Left hindlimb (tissue), 1 donor: ENCODE measurements at places on chromosomes 7 and 10.
A peak's percentile ranks its signal among the peaks of the same experiment; 100 is the strongest.

DNA sequence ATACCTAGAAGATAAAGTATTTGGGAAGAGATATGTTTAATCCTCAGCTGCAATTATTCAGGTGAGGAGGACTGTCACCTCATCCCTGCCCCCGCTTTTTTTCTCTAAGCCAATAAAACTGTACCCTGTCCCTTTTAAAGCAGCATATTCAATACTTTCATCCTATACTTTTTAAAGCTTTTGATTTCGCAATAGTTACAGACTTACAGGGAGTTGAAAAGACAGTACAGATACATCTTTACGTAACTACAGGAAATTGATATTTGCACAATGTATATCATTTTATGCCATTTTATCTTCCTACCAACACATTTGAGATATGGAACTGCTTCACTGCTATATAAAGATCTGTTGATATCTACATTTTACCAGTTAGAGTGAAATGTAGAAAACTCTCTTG, 47.6 kb downstream of the STK17A start:
- no peak for DNase-seq

DNA sequence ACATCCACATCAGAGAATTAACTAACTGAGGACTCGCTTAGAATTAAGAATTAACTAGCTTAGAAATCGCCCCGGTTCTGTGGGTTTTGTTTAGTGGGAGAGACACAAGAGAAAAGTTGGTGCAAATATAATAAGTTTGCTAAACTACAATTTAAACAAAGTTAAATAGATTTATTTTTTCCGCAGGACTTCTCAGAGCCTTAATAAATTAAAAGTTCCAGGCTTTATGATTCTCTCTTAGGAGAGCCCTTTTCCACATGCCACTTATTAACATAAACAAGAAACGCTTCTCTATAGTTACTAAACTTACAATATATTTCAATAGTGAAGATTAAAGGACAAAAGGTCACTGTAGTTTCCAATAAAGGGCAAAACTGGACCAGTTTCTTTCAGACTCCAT, 100.0 kb downstream of the SLC25A13 start:
- no peak for DNase-seq

GRCh38 chr10:64408391-64409183, 887.4 kb downstream of the REEP3 start:
- no peak for DNase-seq

DNA sequence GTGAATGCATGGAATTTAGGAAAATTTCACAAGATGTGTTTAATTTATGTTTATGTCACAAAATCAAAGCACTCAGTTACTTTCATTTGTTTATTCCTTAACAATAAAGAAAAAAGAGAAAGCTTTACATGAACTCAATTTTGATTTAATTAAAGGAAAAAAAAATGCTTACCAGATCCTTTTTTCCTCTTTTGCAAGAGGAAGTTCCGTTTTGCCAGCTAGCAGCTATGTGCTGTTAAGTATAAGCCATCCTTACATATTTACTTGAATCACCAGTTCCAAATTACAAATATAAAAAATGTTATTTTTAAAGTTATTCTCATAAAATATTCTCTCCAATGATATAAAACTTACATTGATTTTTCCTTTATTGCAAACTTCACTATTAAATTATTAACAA, 12.7 kb downstream of the MRC1 start:
- no peak for DNase-seq

DNA sequence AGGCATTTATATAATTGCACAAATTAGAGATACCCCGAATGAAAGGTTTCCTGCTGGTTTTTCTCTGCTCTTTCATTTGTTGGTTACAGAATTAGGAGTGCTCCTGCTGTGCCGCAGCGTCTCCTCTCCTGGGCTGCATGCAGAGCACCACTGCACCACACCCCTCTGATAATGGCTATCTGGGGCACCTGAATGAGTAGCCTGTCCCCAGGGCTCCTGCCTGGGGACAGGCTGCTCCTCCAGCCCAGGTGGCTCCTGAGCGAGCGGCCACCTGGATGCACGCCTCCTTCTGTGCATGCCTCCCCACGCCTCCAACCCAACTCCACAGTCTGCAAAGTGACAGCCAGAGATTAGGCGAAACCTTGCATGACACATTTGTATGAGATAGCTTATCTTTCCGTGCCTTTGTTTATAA, 242.6 kb upstream of the FZD8 start:
- DNase-seq, result no peak

DNA sequence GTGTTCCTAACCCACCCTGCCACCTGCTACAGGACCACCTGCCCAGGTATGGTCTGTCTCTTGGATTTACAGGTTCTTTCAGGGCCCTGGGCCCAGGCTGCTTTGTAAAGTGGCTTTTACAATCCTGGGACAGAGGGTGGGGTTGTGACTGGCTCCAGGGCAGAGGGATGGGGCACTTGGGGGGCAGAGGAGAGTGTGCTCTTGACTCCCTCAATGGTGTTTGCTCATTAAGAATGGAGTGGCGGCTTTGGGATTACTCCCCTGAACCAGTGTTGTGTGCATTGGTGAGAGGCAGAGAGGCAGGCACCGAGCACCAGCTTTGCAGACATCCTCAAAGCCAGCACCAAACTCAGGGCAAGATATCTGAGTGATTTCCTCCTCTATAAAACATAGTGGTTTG, 43.5 kb downstream of the VWA2 start:
- DNase-seq, result no peak

DNA sequence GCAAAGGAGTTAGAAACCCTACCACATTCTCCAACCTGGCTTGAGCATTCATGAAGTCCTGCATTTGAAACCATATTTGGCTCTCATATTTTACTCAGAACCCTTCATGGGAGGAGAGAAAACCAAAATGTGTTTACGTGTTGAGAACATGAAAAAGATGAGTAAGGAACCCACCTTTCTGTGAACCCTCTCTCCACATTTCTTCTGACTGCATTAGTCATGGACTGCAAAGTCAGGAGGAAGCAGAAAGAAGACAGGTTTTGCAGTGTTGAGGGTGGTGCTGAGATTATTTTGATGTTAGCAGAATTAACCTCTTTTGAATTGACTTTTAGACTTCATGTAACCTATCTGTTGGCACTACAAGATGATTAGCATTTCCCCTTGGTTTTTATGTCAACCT, 4.9 kb downstream of the IFIT1B start:
- no peak for DNase-seq

- no peak for DNase-seq
These were observed 290.2 kb downstream of the C7orf25 start for GRCh38 chr7:42621543-42622219.

DNA sequence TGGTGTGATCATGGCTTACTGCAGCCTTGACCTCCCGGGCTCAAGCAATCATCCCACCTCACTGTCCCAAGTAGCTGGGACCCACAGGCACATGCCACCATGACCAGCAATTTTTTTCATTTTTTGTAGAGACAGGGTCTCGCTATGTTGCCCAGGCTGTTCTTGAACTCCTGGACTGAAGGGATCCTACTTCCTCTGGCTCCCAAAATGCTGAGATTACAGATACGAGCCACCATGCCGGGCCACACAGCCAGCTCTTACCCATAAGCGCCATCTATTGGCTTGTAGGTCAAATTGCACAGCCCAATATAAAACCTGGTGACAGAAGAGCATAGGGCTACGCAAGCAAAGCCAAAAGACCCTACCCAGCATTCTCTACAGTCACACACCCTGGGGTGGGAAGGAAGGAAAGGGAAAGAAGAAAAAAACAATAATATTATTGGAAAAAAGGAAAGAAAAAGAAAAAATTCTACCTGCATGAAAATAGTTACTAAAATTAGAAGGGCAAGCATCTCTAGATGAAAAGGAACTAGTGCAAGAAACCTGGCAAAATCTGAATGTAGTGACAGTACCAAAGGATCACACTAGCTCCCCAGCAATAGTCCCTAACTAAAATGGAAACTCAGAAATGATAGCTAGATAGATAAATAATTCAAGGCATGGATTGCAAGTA, 29.4 kb upstream of the AMPH start:
- DNase-seq, result no peak

- peak; percentile 54 for DNase-seq
These were observed 402.4 kb downstream of the HGF start for GRCh38 chr7:81367326-81367931.

- no peak for DNase-seq
These were observed 36.3 kb upstream of the GOLGA7B start for GRCh38 chr10:97813311-97813710.

GRCh38 chr10:128854963-128855362, 612.1 kb upstream of the MGMT start:
- DNase-seq, result peak; percentile 94

DNA sequence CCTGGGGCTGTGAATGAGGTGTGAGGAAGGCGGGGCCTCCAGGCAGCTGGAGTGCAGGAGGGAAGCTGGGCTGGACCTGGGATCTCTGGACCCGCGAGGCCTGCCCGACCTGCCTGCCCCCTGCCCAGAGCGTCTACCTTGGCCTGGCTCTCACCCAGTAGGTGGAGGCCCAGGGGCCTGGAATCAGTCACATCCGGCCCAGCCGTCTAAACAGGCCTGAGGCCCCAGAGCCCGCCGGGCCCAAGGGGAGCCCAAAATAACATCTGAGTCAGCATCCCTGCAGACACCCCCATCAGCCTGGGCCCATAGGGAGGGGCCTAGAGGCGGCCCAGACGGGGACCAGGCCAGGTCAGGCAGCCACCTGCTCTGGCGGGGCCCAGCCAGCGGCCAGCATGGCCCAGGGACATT, 15.1 kb upstream of the ELN start:
- no peak for DNase-seq

- no peak for DNase-seq
These were observed 10.7 kb downstream of the CALD1 start for GRCh38 chr7:134789967-134790685.

GRCh38 chr7:117323851-117324711, 1.2 kb upstream of the WNT2 start:
- DNase-seq, result peak; percentile 78

GRCh38 chr7:101519324-101520023, 109.6 kb downstream of the MYL10 start:
- no peak for DNase-seq

GRCh38 chr7:70699271-70699670, 432.7 kb upstream of the GALNT17 start:
- DNase-seq, result no peak

- DNase-seq, result no peak
These were observed 101.2 kb upstream of the TRIM24 start for GRCh38 chr7:138358850-138359341.

DNA sequence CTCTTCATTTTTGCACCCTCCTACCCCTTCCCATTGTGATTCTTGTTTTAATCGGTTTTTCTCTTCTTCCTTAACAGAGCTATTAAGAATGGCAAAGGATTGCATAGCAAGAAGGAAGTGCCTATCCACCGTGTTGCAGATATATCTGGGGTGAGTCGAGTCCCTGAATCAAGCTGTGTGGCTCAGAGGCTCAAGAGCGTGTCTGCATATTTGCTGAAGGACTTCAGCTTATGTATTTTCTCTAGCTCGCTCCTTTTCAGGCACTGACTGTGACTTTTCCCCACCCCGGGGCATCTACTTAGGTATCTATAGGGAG, 126.6 kb downstream of the LRRC4 start:
- DNase-seq, result no peak

DNA sequence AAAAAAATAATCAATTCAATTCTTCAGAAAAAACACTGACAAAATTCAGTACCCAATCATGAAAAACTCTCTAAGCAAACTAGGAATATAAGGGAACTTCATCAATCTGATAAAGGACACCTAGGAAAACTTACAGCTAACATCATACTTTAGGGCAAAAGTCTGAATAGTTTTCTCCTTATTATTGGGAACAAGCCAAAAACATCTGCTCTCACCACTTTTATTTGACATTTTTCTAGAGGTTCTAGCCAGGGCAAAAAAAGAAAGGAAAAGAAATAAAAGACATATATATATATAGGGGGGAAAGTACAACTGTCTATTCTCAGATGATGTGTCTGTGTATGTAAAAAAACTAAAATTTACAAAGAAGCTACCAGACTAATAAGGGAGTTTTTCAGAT, 19.0 kb downstream of the CDK6 start:
- DNase-seq, result no peak

DNA sequence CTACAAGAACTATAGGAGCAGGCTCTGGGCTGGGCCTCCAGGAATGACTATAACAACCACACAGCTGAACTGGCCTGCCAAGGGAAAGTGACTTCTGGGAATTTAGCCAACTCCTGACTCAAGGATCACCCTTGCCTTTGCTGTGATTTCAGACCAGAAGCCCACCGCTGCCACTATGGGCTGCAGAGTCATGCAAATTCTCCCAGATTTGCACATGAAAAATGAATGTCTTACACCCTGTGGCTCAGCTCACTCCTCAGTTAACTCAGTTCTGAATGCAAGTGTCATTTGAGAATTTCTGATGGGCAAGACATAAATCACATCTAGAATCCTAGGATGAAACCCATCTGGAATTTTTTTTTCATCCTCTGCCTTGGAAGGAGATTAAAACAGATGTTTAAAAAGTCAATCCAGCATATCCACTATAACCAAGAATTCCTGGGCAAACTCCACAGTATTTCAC, 186.5 kb upstream of the BET1 start:
- peak; percentile 80 for DNase-seq

DNA sequence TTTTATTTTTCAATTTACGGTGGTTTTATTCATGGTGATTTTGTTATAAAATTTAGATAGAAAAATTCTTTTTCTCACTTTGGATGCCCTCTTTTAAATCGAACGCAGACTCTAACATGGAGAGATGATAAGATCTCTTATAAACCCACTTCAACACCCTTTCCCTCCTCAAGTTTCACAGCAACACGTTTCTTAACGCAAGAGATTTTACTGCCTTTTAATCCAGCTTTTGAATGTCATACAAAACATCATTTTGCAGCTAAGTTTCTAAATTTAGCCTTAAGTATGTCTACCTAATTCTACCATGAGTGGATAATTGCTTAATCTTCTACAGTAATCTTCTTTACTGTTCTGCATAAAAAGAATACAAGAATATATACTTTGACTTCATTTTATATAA, 70.0 kb downstream of the SEMA3C start:
- DNase-seq, result no peak

GRCh38 chr7:14505906-14506305, 396.6 kb downstream of the DGKB start:
- no peak for DNase-seq

GRCh38 chr7:34991938-34992840, 45.1 kb downstream of the DPY19L1 start:
- DNase-seq, result no peak

GRCh38 chr7:114644455-114644854, 229.8 kb downstream of the FOXP2 start:
- DNase-seq, result no peak

DNA sequence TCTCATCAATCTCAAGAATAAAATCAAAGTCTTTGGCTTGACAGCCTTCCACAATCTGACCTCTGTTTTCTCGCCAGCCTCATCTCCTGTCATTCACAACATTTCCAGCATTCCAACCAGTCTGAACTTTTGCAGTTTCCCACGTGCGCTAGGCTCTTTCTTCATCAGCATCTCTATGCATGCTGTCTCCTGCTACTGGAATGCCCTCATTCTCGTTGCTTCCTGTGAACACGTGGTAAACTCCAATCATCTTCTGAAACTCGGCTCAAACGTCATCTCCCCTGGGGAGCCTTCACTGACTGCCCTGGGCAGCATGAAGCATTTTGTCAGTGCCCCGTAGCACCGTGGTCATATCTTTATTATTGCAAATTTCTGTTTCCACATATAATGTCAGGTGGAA, 12.2 kb upstream of the RSBN1L start:
- DNase-seq, result no peak

GRCh38 chr10:3222068-3222467, 49.5 kb upstream of the PITRM1 start:
- DNase-seq, result no peak
